ENCODE measurements at places on chromosomes 13 and 19.

- DNase-seq = no peak
These were observed 2.1 kb downstream of the CILP2 start for GRCh38 chr19:19540064-19540714.

DNA sequence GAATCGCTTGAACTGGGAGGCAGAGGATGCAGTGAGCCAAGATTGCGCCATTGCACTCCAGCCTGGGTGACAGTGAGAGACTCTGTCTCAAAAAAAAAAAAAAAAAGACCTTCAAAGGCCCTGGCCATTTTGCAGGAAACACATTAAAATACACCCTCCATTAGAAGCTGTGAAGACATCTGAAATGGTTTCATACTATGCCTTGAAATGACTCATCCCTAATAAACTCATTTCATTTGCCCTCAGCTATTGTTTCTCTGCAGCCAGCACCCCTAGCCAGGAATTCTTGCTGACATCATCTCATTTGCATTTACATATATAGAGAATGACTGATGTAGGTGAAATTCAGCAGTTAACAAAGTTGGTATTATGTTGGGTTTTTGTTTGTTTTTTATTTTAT lies 8.7 kb downstream of the EML2 start:
- DNase-seq = no peak

DNA sequence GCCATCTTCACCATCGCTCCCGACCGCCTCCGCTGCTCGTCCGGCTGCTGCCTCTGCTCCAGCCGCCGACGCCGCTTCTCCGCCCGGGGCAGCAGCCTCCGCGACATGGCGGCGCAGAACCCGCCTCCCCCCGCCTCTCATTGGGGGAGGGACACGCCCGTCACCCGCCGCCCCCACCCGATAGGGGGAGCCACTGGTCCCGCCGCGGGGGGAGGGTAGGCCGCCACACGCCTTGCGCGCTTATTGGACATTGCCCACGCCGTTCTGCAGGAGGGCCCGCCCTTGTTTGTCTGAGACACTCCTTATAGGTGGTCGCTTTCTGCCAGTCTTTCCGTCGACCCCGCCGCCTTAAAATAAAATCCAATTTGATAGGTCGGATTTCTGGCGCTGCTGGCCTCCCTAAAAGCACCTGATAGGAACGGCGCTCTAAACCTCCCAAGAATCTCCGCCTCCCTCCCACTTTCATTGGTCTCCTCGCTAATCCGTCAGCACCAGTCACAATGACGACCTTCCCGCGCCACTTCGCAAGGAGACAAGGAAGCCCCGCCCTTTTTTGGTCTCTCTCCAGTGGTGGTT lies at the start of gene HNRNPL:
Gene HNRNPL, minus strand, starts transcription at position 127 of the 576 bp plus-strand sequence. Its CDS starts 20 bp downstream, at position 107.
- peak; percentile 99 for DNase-seq

DNA sequence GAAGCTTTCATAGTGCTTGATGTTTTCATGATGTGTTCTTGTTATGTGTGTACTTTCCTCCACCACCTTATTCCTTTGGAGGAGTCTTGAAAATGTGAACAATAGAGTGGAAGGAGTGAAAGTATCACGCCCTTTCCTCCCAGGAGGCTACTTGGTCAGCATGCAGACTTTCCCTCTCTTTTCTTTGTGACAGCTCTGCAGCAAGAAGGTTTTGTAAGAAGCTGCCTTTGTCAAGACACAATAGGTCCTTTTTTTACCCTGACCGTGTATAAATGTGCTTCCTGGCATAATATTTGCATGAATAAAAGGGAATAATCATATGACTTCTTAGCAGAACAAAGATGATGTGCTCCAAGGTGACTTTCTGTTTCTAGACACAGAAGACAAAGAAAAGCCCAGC lies 882.6 kb upstream of the SLITRK5 start:
- DNase-seq = no peak

- no peak for DNase-seq
These were observed 22.4 kb upstream of the BRD4 start for GRCh38 chr19:15354566-15355296.

GRCh38 chr19:45650722-45651121 lies 11.5 kb upstream of the EML2 start:
- no peak for DNase-seq

DNA sequence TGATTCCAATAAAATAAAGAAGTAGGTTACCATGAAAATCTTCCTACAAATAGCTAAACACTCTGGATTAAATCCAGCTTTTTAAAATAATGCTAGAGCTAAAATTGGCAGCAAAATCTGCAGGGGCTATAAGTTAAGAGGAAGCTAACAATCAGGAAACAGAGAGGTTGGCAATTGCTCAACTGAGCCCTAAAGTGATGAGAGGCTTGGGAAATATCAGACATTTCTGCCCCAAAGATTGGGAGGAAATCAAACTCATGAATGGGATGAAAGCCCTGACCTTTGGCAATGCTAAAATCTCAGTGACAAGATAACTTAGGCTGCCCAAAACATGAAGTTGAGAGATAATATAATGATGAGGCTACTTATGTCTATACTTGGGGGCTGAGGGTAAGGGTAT lies 1437.9 kb downstream of the EFNB2 start:
- no peak for DNase-seq

GRCh38 chr19:49316284-49316683 lies 8.7 kb downstream of the SLC6A16 start:
- no peak for DNase-seq

DNA sequence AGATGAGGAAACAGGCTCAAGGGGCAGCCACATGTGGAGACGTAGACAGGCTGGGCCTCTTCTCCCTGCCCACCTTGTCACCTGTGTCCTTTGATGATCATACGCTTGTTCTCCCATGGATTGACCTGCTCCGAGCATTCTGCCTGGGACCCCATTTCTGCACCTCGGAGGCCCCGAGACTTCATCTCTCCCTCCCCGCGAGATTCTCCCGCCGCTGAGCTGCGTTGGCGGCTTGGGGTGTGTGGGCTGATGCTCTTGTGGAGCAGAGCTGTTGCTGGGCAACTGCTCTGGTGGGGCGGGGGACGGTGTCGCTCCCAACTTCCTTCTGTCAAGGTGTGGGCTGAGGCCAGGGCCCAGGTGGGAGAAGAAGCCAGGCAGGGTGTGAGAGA lies 22.1 kb downstream of the MAST3 start:
- DNase-seq = no peak

- DNase-seq = peak; percentile 93
These were observed 7.4 kb downstream of the RABAC1 start for GRCh38 chr19:41951686-41952172.

- no peak for DNase-seq
These were observed 169.9 kb downstream of the FLT1 start for GRCh38 chr13:28325022-28325421.

GRCh38 chr13:92224052-92224821 lies 825.8 kb downstream of the GPC5 start:
- DNase-seq = no peak

GRCh38 chr13:35566340-35566739 lies 89.9 kb upstream of the MAB21L1 start:
- DNase-seq = no peak

DNA sequence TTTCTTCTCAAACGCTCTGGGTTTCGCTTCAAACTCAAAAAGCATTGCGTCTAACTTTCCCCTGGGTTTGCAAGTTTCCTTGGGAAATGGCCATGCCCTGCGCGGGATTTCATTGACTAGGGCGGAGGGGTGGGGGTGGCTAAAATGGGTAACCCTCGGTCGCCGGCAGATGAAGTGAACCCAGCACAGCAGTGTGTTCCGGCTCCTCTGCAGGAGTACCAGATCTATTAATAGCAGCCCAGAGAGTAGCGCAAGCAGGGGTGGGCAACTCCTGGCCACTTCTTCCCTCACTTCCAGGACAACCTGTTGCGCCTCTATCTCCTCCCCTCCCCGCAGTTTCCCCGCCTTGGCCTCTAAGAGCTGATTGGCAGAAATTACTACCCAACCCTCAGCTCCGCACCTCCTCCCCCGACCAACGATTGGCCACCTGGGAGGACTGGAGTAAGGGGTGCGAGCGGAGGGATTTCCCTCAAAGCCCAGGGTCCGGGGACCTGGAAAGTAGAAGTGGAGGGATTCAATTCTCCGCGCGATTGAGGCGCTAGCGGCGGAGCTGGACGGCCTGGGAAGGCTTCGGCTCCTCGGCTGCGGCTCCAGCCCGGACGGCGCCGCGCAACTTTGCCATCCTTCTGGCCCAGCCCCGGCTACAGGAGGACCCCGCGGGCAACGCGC lies at the start of gene FREM2:
Gene FREM2, plus strand, starts transcription at position 501 of the 669 bp plus-strand sequence. CDS start 268 bp downstream, outside the sequence.
- DNase-seq = no peak

GRCh38 chr19:38211151-38211591 lies 12.9 kb downstream of the DPF1 start:
- DNase-seq = no peak

DNA sequence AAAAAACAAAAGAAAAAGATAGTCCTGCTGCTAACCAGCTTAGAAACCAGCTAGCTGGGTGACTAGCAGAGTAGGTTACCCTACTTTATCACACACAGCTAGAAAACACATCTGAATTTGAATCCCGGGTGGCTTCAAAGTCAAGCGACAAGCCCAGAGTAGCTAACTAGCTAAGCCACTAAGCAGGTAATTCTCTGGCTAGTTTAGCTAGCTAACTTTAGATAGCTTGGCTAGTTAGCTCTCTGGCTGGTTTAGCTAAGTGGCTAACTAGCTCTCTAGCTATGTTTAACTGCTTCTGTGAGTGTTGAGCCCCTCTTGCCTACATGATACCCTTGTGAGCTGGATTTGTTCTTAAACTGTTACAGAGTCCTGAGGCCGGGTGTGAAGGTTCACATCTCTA lies 12.4 kb downstream of the MYH14 start:
- no peak for DNase-seq

GRCh38 chr19:13154911-13155471 lies 4.8 kb downstream of the IER2 start:
- no peak for DNase-seq

DNA sequence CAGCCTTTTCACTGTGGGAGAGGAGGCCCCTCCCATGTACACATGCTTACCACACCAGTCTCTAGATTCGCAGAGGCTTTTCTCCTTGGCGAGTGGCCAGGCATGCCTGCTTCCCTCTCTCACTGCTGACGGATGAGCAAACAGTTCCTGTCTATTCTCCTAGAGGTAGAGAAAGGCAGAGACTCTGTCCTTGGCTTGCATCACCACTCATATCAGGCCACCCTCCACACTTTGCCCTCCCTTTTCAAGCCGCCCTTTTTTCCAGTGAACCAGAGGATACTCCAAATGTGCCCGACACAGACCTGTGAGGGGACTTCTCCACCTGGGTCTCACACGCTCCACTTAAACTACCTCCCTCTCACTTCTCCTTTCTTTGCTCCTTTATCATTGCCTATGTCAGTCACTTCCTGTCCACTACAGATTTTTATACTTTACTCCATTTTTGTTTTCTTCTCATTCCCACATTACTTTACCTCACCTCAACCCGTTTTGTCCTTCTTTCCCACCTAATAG lies 284.6 kb downstream of the DNAJC15 start:
- DNase-seq = no peak

- DNase-seq = no peak
These were observed 12.3 kb downstream of the HTR2A start for GRCh38 chr13:46884531-46884930.

DNA sequence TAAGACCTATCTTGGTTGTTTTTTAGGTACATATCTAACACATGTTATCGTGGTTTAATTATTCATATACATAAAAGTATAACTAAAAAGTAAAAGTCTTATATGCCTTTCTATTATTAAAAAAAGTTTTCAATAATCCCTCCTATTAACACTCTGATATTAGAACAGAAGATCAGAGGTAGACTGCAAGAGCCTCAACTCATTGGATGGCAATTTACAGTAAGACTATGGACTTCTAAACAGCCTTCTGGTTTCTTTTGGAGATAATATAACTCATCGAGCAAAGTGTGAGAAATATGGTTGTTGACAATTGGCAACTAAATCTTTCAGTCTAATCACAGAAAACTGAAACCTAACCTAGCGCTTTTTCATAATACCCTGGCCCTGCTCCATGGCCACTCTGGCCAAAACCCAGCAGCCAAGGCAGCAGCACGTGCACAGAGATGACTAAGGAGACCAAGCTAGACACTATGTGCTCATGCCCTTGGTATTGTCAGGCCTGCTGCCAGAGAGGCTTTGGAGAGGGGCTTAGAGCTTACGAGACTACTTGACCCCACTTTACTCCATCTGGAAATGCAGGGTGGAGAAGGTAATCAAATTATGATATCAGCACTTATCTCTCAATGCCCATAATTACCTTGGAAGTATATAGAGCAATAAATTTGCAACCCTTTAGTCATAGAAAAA lies 40.6 kb upstream of the EEF1AKMT1 start:
- no peak for DNase-seq

DNA sequence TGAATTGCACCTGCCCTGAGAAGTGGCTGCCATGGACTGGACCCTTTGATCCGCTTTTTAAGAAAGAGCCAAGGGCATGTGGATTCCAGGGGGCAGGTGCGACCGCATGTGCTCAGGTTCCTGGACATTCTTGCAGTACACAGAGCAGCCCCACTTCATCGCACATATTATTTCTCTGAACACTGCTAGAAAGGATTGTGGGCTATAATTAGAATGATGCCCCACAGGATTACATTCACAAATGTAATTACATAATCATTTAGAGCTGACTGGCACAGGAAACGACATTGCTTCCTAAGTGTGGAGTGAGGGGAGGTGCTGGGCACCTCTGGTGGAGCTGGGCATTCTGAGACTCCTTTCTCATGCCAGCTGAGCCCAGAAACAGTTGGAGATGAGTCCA lies 37.5 kb upstream of the VSTM2B start:
- DNase-seq = no peak

GRCh38 chr19:15126131-15126910 lies 19.1 kb downstream of the SYDE1 start:
- DNase-seq = no peak

DNA sequence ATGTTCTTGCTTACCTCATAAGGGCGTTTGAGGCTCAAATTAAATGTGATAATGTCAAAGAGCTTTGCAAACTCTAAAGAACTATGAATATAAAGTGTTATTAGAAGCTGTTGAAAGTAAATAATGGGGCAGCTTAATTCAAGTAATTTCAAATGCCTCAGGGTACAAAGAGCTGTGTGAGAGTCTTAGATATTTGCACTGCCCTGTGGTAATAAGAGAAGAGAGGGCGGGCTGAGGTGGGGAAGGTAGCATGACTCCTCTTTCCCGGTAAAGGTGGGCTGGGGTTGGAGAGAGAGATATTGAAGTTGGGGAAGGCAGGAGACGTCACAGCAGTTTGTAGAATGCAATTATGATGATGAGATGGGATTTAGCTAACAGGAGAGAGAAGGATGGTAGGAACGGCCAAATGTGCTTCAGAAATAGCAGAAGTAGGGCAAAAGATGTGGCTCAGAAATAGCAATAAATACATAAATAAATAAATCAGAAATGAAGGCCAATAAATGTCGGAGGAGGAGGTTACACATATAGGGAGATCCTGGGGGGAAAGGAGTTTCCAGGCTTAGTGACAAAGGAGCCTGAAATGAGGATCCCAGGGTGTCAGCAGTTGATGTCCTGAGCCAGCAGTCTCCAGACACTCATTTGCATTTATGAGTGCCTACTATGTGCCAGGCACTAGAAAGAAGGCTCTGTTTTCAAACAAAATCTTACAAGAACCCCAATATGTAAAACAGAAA lies 35.7 kb upstream of the RCBTB2 start:
- DNase-seq = no peak

GRCh38 chr13:51453207-51453958 lies 547 bp upstream of the INTS6 start:
- peak; percentile 67 for DNase-seq

- no peak for DNase-seq
These were observed 15.6 kb downstream of the MPND start for GRCh38 chr19:4358709-4359626.

Measured in stimulated activated CD4-positive, alpha-beta T cell treated with anti-CD3 and anti-CD28 coated beads, Interleukin-1b, Interleukin-23, amount 100 ng/mL, for 1 hour (primary cell).